ENCODE measurements at places on chromosomes 4 and X.

DNA sequence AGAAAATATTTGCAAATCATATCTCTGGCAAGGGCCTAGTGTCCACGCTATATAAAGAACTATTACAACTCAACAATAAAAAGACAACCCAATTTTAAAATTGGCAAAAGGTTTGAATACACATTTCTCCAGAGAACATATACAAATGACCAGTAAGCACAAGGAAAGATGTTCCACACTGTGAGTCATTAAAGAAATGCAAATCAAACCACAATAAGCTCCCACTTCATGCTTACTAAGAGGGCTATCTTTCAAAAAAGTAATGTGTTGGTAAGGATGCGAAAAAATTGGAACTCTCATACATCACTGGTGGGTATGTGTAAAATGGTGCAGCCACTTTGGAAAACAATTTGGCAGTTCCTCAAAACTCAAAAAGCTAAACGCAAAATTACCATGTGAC, 884.0 kb upstream of the INTU start:
- no peak for DNase-seq

DNA sequence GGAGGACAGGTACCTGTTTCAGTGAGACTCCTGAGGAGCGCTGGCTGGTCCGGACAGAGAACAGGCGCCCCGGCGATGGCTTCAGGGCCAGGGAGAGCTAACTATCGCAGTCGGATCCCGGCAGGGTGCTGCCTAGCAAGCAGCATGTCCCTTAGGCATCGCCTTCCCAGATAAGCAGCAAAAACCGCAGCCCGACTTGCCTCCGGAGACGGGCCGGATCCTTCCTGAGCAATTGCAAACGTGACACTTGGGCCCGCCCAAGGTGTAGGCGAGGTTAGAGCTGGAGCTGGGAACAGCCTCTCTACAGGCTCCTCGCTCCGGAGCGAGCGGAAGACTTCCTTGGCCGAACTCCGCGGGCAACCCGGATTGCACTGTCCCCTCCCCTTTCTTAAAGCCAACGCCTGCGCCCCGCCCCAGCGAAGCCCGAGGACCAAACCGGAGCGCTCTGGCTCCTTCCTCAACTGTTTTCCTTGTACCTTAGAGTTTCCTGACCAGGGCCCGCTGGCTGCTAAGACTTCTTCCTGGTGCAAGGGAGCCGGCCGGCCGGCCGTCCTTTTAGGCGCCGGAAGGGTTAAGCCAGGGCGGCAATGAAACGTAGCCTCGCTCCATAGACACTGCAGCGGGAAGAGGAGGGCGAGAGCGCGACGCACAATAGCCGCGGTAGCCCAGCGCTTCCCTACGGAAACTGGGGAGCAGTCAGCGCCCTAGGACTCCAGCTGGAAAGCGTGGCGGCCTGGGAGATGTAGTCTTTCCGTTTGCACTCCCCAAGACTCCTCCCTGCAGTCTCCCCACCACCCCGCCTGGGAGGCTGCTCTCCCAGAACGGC, at the start of gene OPHN1:
Gene OPHN1 (minus strand): TSS at position 341 of the 826 bp plus-strand sequence. CDS start 475 bp downstream, outside the sequence.
- peak; percentile 87 for DNase-seq

DNA sequence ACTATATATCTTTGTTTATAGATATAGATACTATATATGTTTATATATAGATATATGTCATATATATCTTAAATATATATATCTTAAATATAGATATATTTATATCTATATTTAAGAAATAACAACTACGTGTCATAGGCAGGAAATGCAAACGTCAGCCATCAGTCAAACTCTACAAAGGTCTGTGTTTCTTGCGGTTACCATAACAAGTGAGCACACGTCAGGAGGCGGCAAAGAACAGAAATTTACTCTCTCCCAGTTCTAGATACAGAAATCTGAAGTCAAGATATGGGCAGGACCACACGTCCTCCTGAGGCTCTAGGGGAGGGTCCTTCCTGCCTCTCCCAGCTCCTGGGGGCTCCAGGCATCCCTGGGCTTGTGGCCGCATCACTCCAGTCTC, 6.5 kb downstream of the PLCXD1 start:
- no peak for DNase-seq

- peak; percentile 58 for DNase-seq
These were observed 83.8 kb upstream of the STOX2 start for GRCh38 chr4:183821076-183821853.

GRCh38 chr4:78552389-78553042, 946 bp downstream of the ANXA3 start:
- DNase-seq = peak; percentile 25

DNA sequence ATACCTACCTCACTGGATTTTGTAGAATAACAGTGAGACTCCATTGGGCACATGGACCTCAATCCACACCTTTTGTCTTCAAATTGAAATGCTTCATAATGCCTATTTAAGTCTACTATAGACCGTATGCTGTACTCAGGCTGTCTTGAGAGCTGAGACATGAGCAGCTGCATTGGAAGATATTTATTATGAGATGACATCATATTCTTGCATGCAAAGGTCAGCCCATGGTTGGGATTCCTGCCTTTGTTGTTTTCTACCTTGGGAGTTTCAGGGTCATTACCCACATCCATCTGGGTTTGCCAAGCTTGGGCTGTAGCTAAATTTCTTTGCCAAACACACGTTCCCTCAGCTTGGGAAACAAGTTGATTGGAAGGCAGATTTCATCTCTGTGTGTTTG, 33.2 kb upstream of the MAMLD1 start:
- no peak for DNase-seq

- no peak for DNase-seq
These were observed 237.5 kb downstream of the PAPSS1 start for GRCh38 chr4:107482546-107482945.

GRCh38 chr4:40502934-40503333, 126.7 kb downstream of the RBM47 start:
- DNase-seq = no peak

DNA sequence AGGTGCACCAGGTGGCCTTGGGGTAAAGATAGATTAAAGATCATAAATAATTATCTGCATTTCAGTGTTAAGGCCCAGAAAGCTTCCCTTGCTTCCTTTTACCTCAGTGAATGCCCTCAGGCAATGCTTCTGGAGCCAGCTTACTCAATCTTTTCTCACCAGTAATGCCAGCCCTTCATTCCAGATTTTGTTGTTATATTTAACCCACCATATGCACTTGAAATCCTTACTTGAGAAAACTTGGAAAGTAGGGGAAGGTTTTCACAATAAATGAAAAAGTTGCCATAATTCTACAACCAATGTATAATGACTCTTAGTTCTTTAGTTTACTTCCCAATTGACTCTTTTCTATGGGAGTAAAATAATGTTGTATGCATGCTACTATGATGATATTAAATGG, 17.1 kb upstream of the PBDC1 start:
- no peak for DNase-seq

- no peak for DNase-seq
These were observed 17.7 kb upstream of the ELOVL6 start for GRCh38 chr4:110216129-110216528.

GRCh38 chr4:168337550-168337940, 19.0 kb upstream of the DDX60 start:
- DNase-seq = no peak

- no peak for DNase-seq
These were observed 62.6 kb downstream of the DGKK start for GRCh38 chrX:50407976-50408375.

DNA sequence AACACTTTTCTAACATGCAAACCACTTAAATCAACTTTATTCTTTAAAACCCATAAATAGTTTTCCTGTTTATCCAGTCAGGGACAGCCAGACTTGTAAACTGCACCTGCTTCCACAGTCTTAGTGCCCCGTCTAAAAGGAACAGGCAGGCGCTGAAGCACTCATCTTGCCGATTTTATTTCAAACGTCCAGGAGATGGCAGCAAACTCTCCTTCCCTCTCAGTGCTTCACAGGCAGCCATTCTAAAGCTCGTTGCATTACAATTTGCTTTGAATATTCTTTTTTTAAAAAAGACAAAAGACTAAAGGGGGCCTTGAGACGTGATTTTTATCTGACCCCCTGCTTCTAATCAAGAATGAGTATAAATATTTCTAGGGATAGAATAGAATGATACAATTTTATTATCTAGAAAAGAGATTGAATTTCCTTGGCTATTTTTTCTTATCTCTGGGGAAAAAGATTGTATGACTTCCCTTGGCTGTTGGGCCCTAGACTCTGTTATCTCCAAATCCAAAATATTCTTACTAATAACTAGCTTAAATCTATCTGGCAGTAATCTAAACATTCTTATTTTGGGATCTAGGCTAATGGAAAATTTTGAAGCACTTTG, 93.6 kb upstream of the MYOZ2 start:
- no peak for DNase-seq

GRCh38 chr4:57661517-57662090, 551.4 kb upstream of the IGFBP7 start:
- DNase-seq = no peak

- DNase-seq = no peak
These were observed 2.5 kb downstream of the FGF5 start for GRCh38 chr4:80268936-80269335.

DNA sequence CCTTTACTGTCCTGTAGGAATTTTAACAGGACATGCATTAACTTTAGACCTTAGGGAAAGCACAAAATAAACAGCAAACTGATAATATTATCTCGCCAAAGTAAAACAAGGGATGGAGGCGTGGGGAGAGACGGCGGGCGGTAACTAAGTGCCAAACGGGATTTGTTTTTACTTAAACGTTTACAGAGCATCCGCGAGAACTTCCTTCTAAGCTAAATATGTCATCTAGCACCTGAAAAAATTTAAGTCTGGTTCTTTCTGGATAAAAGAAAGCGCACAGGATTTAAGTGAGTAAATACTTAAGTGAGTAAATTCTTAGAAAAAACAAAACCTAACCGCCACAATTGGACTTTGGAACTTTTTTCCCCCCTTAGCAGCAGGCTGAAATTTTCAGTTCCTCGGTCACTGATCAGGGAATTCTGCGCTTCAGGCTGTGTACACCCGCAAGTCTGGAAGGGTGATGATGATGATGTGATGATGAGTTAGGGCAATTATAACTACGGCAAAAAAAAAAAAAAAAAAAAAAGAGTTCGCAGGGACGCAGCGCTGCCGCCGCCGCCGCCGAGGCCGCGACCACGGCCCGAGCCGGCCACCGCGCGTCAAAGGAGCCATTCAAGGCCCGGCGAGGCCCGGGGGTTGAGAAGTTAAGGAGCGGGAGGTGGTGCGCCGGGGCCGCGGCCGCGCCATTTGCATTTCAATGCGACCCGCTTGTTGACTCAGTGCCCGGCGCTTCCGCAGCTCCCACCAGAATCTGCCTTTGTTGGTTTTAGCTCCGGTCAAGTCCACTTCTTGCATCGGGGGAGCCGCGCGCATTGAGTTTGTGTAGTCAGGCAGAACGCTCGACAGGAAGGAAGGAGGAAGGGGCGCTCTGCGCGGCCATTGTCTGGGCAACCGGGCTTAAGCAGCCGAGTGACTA, 108.8 kb downstream of the SPRY1 start:
- DNase-seq = peak; percentile 63

GRCh38 chr4:127978930-127979329, 13.7 kb downstream of the ABHD18 start:
- DNase-seq = no peak

GRCh38 chr4:22389240-22389870, 126.5 kb downstream of the ADGRA3 start:
- DNase-seq = peak; percentile 53

DNA sequence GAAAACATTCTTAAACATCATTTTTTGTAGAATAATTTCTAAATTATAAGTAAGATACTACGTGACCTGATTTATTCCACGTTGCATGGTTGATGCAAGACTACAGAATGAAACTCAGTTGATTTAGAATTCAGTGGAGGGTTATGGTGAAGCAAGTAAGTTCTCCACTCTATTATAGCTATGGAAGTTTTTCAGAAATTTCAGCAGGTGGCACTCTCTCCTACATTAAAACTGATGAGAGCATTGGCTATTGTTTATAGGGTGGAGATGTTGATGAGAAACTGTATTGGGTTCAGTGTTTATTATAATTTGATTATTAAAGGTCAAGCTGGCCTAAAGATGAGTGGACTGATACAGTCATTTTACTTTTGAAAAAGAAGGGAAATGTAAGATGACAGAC, 88.0 kb downstream of the FNIP2 start:
- DNase-seq = no peak

- DNase-seq = no peak
These were observed 180.3 kb upstream of the TENM3 start for GRCh38 chr4:182062936-182063335.

DNA sequence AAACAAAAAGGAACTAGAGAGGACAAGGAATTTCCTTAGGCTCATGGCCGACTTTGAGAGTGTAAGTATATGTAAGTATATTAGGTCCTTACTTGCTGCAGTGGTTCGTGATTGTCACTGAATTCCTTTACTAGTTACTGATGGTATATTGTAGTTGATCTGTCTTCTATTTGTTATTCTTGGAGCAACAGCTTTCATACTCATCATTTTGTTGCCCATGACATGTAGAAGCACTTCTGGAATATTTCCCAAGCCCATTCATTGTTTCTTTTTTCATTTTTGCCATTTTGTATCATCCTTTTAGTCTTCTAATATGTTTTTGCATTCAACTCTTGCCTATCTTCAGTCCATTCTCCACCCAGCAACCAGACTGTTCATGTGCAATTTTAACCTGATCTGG, 170.0 kb downstream of the ARHGAP10 start:
- no peak for DNase-seq

DNA sequence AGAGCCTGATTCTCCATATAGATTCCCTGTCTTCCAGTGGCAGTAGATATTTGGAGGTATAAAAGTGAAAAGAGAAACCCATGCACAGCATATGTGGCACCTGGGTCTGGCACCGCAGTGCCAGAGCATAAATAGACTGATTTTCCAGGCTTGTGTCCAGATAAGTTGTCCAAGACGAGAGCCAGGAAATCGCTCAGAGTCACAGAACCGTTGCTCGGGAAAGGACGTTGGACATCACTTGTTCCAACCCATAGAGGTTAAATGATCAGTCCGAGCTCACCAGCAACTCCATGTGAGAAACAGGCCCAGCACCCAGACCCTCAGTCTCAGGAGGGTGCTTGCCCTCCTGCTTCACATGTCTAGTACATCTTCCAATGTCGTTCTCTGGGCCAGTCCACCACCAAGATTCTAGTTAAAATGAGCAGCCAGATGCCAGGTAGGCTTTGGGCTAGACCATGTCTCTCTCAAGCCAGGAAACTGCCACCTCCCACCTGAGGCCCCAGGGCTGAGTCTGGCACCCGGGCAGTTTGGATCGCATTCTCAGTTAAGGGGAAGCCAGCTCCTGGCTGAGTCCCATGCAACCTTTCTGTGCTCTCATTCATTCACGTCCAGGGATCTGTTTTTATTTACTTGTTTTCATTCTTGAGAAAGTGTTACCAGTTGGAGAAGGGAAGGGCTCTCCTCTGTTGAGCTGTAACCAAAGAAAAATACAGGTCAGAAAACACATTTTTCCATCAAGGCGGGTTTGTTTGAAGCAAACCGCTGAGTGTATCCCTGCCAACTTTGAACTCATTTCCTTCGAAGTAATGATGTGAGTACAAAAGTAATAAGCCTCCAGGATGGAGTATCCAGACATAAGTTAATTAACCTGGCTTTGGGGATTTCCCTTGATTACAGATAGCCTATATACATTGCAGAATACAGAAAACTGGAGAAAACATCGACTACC, 91.7 kb downstream of the PHOX2B start:
- DNase-seq = no peak

DNA sequence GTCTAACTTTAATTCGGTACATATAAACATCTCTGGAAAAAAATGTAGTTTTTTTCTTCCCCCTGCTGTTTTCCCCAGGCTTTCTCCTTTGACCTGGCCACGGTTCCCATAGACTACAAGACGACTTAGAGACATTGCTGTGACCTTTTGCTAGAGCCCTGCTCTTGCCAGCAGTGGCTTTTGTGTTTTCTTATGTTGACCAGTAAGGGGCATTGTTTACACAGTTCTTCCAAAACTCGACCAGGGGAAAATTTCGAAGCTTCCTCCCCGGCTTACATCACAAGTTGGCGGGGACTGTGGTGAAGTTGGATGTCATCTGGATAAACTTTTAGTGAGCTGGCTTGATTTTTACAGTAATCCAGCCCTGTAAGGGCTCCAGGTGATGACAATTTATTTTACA, 9.3 kb downstream of the CCDC160 start:
- DNase-seq = no peak
